ENCODE measurements at places on chromosomes 12 and 14.
A peak's percentile ranks its signal among the peaks of the same experiment; 100 is the strongest.

- peak; percentile 19 for DNase-seq
Measured at GRCh38 chr12:118190266-118190665, 54.3 kb downstream of the PEBP1 start.

GRCh38 chr12:107884769-107885694 lies 110.5 kb downstream of the ASCL4 start:
- DNase-seq, result peak; percentile 36

DNA sequence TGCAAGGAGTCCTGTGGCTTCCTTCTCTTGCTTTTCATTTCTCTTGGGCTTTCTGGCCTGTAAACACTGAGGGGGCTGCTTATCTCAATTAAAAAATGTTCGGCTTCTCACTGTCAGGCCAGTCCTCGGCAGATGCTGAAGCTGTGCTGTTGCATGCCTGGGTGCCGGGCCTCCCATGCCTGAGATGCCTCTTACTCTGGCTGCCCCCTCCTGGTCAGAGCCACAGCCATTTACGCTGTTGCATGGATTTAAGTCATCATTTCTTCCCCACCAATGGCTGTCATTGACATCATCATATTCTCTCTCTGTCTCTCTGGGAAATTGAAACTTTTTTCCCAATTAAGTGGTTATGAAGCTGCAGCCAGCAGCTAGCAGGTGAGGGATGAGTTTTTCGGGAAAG lies 53.7 kb downstream of the FOXN4 start:
- no peak for DNase-seq

- no peak for DNase-seq
Measured at GRCh38 chr14:71328954-71329353, 421.7 kb downstream of the PCNX1 start.

GRCh38 chr14:79274641-79275291 lies 936.5 kb downstream of the DIO2 start:
- no peak for DNase-seq

- DNase-seq, result peak; percentile 81
Measured at GRCh38 chr14:22852940-22853767, 16.8 kb downstream of the MMP14 start.

GRCh38 chr12:70040141-70040540 lies 203.1 kb upstream of the CNOT2 start:
- no peak for DNase-seq

GRCh38 chr12:89016970-89017778 lies 335.1 kb downstream of the DUSP6 start:
- peak; percentile 76 for DNase-seq

DNA sequence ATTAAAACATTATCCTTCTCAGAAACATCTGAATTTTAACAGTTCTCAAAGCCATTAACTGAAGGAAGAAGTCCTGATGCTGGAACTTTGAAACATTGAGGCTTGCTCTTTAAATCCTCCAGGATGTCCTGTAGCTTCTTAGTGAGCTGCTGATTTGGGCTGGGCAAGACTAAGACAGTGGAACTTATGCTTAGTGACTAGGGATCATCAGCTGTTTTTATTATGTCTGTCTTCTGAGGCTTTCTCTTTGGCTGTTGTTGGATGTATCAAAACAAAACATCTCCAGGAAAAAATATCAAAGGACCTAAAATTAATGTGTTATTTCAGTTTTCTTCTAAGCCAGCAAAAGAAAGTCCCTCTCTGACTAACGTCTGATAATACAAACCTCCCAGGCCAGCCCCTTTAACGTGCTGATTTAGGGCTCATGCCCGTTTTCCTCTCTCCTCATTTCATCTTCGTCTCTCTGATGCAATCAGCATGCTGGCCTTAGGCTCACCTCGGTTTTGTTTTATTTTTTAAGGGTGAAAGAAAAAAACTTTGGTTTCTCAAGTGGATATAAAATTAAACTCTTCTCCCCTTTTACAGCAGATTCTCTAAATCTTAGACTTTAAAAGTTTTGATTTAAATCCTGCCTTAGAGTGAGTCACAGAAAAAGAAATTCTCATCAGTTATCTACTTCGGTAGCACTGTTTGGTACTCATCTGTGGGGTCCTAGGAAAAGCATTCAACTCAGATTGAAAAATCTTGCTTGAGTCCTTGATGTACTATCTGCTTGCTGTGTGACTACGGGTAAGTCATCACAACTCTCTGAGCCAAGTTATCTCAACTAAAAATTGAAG lies 106.2 kb upstream of the CCDC91 start:
- DNase-seq, result no peak

GRCh38 chr12:75805320-75805719 lies 226.3 kb downstream of the PHLDA1 start:
- DNase-seq, result no peak

DNA sequence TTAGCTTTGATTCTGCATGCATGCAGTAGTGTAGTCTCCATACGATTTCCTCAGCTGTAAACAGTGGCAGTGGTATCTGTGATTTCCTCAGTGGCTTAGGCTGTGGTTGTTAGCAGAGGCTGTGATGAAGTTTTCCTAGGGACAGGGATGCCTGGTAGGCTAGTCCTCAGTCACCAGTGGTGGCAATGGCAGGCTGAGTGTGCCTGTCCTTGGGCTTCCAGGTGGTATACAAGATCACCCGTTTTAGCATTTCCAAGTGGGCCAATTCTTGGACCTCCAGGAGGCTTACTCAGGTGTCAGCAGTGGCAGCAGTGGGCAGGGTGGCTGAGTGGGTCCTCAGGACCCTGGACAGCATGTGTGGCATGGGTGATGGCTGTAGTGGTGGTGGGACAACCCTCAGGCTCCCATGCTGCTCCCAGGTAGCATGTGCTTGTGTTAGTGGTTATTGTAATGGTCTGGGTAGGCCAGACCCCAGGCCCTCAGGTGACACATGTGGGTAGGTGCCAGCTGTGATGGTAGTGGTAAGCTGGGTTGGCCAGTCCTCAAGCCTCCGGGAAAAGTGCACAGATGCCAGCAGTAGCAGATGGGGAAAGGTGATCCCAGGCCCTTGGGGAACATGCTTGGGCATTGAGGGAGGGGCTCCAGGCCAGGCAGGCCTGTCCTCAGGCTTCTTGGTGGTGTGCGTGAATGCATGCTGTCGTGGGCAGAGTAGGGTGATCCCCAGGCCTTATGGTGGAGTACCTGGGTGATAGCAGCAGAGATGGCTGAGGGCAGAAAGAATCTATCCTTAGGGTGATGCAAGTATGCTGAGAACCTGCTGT lies 146.5 kb downstream of the PAPOLA start:
- no peak for DNase-seq

- DNase-seq, result no peak
Measured at GRCh38 chr12:88401155-88401554, 179.1 kb downstream of the KITLG start.

DNA sequence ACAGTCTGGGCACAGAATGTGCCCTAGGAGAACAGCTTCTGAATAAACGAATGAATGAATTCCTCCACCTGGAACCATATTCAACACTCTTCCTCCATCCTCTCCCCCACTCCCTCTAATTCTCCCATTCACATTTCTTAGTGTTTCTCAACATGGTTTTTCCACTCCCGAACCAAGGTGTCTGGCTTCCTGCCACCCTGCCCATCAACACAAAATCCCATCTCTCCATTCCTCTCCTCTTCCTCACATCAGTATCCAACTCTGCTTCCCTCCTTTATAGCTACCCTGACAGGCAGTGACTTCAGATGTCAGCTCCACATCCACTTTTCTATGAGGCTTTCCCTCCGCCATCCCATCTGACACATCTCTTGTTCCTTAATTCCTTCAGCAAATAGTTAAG lies 2.9 kb downstream of the TNFRSF1A start:
- no peak for DNase-seq

GRCh38 chr14:34629657-34630529 lies at the start of gene SNX6:
Gene SNX6 (minus strand): TSS chr14:34630148. CDS start chr14:34630116, 32 bp downstream.
- peak; percentile 82 for DNase-seq

DNA sequence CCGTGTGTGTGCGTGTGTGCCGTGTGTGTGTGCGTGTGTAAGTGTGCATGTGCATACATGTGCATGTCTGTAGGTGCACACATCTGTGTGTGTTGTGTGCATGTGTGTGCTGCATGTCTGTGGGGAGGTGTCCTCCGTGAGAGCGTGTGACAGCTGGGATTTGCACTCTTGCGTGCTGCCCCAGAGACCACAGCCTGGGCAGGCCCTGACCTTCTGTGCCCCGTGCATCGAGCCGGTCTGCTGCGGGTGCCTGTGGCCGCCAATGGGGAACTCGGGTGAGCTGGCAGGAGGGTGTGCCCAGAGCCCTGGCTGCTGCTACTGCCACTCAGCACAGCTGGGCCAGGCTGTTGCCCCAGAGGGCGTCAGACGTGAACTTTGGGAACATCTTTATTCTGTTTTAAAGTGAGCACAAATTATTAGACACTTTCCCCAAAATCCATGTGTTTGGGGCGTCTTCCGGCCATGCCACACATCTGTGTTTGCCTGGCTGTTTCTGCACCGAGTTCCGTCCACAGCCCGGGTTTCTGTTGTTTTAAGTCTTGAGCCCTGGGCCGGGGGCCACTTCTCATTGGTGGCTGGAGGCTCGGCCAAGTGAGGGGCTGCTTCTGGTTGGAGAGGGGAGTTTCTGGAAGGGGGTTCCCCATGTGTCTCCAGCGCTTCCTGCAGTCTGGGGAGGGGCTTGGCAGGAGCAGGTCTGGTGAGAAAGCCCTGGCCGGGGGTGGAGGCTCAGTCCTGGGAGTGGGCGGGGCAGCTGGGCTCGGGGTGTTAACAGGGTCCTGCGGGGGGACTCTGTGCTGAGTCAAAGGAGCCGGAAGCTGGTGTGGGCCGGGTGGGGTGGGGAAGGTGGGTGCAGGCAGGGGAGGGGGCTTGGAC lies 7.6 kb downstream of the CEP170B start:
- DNase-seq, result no peak

DNA sequence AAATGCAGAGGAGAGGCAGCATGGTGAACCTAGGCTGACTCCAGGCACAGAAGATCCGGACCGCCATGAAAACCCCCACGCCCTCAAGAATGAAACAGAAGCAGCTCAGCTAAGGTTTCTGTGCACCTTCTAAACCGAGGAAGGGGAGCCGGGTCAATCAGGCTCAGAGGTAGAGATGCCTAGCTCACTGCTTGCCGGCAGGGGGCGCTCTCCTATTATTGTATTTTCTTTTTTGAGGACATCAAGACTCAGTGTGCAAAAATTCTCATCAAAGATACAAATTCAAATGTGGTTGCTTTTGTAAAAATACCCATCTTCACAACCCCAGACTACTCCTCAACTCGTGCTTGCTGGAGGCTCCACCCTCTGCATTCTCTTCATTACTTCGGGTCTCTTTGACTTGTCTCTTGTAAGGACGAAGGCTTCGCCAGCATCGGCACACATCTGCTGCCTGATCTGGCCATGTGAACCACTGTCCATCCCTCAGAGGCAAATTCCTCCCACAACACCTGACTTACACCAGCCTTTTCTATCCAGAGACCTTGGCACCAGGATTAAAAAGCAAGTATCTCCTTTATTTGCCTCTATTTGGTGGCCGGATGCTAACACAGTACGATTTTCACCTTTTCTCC lies 33.4 kb upstream of the RNASE3 start:
- peak; percentile 53 for DNase-seq

DNA sequence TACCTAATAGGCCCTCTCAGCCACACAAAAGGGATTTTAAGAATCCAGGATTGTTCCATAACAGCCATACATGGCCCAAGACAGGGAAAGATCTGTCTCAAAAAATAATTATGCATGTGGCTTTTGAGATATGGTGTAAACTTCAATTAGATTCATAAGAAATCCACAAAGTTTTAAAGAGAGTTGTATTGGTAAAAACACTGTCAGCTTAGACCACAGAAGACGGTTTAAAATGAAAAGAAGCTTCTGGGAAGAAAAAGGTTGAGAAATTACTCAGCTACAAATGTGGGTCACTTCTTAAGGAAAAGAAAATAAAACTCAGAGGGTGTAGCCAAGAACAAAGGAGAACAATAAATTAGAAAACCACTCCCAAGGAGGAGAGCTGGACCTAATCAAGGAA lies 191.4 kb downstream of the KIF26A start:
- DNase-seq, result no peak

GRCh38 chr12:10632226-10632625 lies 18.8 kb upstream of the MAGOHB start:
- DNase-seq, result no peak

DNA sequence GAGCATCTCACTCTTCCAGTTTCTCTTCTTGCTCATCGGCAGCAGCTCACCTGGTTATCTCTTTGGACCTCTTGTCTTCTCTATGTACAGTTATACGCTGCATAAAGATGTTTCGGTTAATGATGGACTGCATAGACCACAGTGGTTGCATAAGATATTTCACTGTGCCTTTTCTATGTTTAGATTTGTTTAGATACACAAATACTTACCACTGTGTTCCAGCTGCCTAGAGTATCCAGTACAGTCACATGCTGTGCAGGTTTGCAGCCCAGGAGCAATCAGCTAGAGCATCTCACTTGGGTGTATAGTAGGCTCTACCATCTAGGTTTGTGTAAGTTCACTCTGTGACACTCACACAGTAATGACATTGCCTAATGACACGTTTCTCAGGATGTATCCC lies 57.6 kb downstream of the FBXL14 start:
- no peak for DNase-seq

GRCh38 chr12:96809522-96809921 lies 97.5 kb upstream of the NEDD1 start:
- no peak for DNase-seq

GRCh38 chr12:91142221-91142631 lies 30.9 kb upstream of the LUM start:
- no peak for DNase-seq

GRCh38 chr14:29410581-29410980 lies 517.1 kb downstream of the PRKD1 start:
- no peak for DNase-seq

- no peak for DNase-seq
Measured at GRCh38 chr12:109134186-109134917, 18.0 kb downstream of the ACACB start.

GRCh38 chr12:27821259-27821973 lies 41.4 kb upstream of the MANSC4 start:
- DNase-seq, result peak; percentile 75

- DNase-seq, result no peak
Measured at GRCh38 chr12:93938931-93939330, 209.4 kb upstream of the PLXNC1 start.

DNA sequence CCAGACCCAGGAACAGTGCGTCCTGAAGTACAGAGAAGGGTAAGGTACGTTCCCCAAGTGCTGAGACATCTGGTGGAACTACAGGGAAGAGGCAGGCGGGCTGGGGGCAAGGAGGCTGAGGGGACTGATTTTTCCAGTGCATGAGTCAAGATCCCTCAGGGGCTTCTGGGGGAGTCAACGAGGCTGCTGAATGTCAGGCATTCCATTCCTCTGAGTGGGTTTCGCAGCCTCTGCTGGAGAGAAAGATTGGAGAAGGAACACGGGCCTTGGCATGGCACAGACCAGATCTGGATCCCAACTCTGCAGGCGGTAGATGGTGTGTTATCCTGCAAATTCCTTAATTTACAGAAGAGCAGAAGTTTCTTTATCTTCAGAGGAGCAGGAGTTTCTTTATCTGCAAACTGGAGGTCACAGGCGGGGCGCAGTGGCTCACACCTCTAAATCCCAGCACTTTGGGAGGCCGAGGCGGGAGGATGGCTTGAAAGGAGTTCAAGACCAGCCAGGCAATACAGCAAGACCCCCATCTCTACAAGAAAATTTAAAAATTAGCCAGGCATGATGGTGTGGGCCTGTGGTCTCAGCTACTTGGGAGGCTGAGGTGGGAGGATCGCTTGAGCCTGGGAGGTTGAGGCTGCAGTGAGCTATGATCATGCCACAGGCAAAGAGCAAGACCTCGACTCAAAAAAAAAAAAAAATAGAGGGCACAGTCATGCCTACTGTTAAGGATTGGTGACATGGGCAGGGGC lies 132.6 kb upstream of the MAP1LC3B2 start:
- no peak for DNase-seq
